Activated CD8-positive, alpha-beta T cell treated with anti-CD3 and anti-CD28 coated beads for 36 hours (primary cell): ENCODE measurements at places on chromosomes 4 and X. TPM values are rescaled to one million over a fixed set of nuclear protein-coding genes. Genes with fewer than 3 reads are reported as not detected.

GRCh38 chr4:83358410-83358809 lies 23.8 kb upstream of the HPSE start:
- no peak for DNase-seq

- peak; percentile 54 for DNase-seq
Measured at GRCh38 chrX:154748712-154749339, 2.1 kb downstream of the GAB3 start.

DNA sequence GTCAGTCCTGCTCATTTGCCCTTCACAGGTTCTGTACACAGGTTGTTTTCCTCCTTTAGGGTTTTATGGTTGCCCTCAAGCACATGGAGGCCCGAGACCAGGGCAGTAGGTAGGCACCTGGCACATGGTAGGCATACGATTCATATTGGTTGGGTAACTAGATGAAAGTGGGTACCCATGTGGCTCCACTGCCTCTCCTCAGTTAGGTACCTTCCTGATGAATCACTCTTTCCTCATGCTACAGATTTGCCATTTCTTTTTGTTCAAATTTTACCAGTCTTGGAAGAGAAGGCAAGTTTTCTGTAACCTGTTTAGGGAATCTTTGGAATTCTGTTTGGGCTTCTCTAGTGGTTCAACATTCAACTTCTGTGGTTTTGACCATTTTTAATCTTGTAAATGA lies 121.3 kb downstream of the FHIP1A start:
- no peak for DNase-seq

GRCh38 chr4:68951078-68951805 lies at the start of gene UGT2A3:
UGT2A3 (minus strand) TSS chr4:68951804; CDS start chr4:68951760, 44 bp downstream.
- no peak for DNase-seq

GRCh38 chr4:2437475-2438215 lies 18.9 kb downstream of the CFAP99 start:
- no peak for DNase-seq

DNA sequence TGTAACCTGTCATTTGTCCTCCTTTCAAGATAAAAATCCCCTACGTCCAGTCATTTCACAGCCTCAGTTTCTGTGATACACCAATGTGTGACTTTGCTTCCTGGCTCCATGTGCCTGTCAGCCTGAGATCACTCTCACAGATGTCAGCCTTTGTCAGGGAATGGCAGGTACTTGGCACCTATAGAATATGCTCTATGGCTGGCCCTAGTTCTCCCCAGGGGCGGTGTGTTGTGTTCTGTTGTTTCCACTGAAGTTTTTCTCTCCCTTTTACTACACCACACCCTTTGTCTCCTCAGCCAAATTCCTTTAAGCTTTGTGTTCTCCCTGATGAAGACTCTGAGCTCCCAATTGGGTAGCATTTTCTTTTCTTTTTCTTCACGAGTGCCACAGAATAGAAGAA lies 81.7 kb downstream of the ALPK1 start:
- DNase-seq: no peak

- no peak for DNase-seq
Measured at GRCh38 chrX:18861511-18861910, 122.4 kb downstream of the PHKA2 start.

- no peak for DNase-seq
Measured at GRCh38 chr4:182318256-182318655, 75.1 kb downstream of the TENM3 start.

DNA sequence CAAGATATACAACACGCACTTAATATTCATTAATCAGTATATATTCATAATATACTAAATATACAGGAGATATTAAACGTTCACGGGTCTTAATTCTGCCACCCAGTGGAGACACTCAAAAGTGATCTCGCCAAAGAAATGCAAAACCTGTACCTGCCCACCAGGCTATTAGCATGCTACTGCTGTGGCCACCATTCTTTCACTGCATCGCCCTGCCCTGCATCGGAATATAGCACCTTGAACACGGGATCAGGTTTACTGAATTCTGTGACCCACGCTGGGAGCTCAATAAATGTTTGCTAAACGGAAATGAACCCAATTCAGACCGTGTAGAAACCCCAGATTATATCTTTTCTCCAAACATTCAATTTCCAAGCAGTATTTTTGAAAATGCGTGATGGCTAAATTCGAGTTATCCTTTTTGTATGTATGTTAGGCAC lies 840 bp upstream of the CLCN3 start:
- peak; percentile 67 for DNase-seq

DNA sequence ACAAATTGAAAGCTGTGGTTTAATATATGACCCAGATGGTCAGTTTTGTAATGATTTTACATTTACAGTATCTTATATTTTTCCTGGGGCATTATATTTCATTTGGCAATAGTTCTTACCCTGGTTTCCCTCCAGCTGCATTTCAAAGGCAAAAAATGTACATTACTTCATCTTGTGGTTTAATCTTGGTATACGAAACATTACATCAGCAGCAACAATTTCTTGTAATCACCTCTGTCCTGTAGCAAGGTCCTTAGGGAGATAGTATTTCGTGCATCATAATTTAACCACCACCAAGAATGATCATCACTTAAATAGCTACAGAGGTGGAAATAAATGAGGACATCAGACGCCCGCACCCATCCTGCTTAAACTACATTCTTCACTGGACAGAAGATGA lies 48.8 kb downstream of the HS6ST2 start:
- DNase-seq: no peak

- DNase-seq: no peak
Measured at GRCh38 chr4:38184404-38184803, 224.2 kb downstream of the PTTG2 start.

- no peak for DNase-seq
Measured at GRCh38 chrX:155673338-155673737, 60.6 kb upstream of the TMLHE start.

- no peak for DNase-seq
Measured at GRCh38 chrX:14228611-14229010, 198.9 kb upstream of the GEMIN8 start.

DNA sequence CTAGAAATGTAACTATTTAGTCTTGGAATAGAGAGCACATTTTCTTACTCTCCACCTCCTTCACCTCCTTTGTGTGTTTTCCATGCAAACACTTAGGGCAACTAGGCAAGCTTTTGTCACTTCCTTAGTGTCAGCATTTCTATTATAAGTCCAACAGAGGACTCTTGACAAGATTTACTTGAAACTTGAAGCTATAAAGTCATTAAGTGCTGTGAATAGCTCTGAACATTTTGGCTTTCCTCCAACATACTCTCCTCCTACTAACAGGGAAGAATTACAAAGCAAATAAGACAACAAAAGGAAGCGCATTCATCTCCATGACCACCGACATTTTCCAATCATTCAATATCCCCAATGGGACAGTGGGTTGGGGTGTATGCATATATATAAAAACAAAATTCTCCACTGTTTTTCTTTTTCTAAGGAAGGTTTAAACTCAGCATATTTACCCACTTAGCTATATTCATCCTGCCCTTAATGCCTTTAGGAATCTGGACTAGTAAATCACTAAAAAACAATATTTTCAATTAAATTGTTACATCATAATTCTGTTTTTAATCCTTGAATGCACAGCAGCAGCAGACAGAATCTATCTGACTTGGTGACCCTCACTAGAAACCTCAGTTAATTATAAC lies 264.6 kb downstream of the SNCA start:
- DNase-seq: no peak

DNA sequence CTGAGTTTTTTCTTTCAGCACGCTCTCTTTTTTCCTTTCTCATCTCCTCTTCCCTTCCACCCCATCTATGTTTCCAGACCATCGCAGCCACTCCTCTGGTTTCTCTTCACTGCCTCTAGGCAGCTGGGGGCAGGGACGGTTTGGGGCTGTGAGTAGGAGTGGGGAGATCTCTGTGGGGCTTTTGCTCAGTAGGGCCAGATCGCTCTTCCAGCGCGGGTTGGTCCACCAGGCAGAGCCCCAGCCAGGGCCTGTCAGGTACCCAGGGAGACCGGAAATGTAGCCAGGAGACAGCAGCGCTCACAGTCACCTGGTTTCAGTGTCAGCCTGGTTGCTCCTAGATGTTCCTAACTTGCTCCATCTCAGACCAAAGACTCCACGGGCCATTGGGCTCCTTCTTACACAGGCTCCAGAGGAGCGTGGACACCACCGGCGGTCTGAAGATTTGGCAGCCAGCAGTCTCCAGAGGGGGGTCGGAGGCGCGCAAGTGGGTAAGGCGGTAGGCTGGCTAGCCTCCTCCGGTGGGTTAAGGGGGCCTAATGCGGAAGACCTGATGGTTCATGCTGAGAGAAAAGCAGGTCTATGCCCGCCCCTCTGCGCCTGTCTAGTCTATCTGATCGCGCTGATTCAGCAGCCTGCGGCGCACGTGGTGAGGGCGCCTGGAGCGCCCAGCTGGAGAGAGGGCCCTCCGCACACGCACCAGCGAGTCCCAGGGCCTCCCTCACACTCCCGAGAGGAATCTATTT lies 1.8 kb downstream of the FGF5 start:
- no peak for DNase-seq

- no peak for DNase-seq
Measured at GRCh38 chrX:9955506-9955905, 11.7 kb upstream of the CLDN34 start.

DNA sequence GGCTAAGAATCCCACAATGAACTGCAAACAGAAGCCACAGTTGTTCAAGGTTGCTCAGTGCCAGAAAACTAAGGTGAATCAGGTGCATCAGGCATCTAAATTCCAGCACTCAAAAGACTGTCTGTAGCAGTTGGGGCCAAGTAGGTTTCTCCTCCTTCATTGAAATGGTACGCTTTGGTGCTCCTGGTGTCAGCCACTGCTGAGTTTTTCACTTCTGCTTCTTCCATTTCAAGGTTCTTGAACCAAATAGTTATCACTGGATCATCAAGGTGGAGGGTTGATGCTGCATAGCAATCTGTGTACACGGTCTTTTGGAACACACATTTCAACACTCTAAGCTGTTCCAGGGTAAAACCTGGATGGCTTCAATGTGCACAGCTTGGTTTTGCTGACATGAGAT lies 74.4 kb downstream of the TMA16 start:
- DNase-seq: no peak

DNA sequence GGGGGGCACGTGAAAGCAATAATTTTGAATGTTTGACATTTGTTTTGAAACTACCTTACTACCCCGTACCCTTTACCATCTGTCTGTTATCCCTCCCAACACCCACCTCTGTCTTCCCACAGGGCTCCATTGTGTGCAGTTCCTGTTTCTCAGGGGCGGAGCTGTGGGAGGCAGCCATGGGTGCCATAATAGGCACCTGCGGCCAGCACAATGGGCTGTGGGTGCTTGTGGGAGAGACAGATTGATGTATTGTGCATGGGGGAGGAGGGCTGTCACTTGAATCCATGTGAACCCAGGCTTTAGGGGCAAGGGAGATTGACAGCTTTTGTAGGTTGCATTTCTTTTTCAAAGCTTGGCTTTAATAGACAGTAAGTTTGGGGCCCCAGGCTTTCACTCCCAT lies 122.6 kb upstream of the CXorf66 start:
- DNase-seq: no peak

- DNase-seq: no peak
Measured at GRCh38 chr4:67542076-67542475, 3.2 kb downstream of the CENPC start.

GRCh38 chr4:184053434-184053833 lies 148.3 kb downstream of the STOX2 start:
- DNase-seq: no peak

SMPX gene
- total RNA-seq: not detected

NUDT11 gene
- total RNA-seq: 1.8 TPM

XAGE2 gene
- not detected for total RNA-seq

FAM9C gene
- total RNA-seq: not detected

SASH3 gene
- total RNA-seq: 117 TPM

SH3D19 gene
- not detected for total RNA-seq

KLHL13 gene
- 2.2 TPM for total RNA-seq

CNGA1 gene
- 0.50 TPM for total RNA-seq

MAGEA9B gene
- total RNA-seq: not detected

MOB1B gene
- 14.9 TPM for total RNA-seq

CXCL6 gene
- total RNA-seq: not detected
